GM12892 (cell line): ENCODE measurements at places on chromosomes 7 and 10.
A peak's percentile ranks its signal among the peaks of the same experiment; 100 is the strongest.

DNA sequence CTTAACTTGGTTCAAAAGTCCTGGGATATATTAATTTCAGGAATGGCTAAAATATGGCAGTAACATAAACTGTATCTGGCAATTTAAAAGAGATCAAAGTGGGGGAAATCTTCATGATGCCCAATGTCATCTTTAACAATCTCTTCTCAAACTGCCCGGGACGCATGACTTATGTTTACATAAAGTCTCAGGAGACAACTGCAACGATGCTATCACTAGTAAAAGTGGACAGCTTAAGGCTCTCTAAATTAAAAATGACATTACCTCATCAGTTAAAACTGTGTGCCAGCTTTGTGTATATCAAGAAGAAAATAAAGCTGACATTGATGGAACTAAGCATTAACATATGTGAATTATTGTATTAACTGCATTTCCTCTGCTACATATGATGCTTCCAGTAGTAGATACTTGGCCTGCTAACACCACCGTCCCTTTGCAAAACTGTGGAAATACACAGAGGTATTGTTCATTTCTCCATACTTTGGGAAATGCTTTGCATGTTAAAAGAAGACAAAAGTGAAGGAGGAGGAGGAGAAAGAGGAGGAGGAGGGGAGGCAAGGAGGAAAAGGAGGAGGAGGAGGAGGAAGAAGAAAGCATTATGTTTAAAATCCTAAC lies 62.4 kb downstream of the NRP1 start:
- DNase-seq, result no peak

DNA sequence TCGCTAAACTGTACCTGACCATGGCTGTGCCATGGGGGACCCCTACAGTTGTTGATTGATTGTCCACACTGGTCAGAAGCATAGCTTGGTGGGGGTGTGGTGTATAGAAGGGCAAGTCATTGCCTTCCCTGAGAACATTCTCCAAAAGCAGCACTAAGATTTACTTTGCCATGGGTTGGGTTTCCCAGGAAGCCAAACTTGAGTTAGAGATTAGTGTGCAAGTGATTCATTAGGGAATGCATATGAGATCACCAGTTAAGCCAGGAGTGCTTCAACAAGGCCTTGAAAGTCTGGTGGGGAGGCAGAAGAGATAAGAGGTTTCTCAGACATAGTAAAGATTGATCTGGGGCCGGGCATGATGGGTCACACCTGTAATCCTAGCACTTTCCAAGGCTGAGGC lies 21.4 kb upstream of the TPST1 start:
- DNase-seq, result no peak

- DNase-seq, result no peak
These were observed 150.0 kb upstream of the RSU1 start for GRCh38 chr10:16966991-16967865.

- no peak for DNase-seq
These were observed 179.0 kb downstream of the DIP2C start for GRCh38 chr10:510415-510881.

- no peak for DNase-seq
These were observed 233.3 kb downstream of the SLC25A13 start for GRCh38 chr7:96088579-96088978.

- no peak for DNase-seq
These were observed 7.8 kb upstream of the ATOH7 start for GRCh38 chr10:68239596-68240150.

- no peak for DNase-seq
These were observed 81.6 kb upstream of the PFKP start for GRCh38 chr10:2985729-2986232.

GRCh38 chr7:69630292-69630691 lies 32.0 kb downstream of the AUTS2 start:
- DNase-seq, result no peak

- DNase-seq, result no peak
These were observed 25.4 kb downstream of the HECW1 start for GRCh38 chr7:43137811-43138210.

GRCh38 chr10:72087969-72088888 lies at the start of gene SPOCK2:
SPOCK2 (minus strand) TSS chr10:72088551; CDS start chr10:72088328, 223 bp downstream.
- DNase-seq, result peak; percentile 57

DNA sequence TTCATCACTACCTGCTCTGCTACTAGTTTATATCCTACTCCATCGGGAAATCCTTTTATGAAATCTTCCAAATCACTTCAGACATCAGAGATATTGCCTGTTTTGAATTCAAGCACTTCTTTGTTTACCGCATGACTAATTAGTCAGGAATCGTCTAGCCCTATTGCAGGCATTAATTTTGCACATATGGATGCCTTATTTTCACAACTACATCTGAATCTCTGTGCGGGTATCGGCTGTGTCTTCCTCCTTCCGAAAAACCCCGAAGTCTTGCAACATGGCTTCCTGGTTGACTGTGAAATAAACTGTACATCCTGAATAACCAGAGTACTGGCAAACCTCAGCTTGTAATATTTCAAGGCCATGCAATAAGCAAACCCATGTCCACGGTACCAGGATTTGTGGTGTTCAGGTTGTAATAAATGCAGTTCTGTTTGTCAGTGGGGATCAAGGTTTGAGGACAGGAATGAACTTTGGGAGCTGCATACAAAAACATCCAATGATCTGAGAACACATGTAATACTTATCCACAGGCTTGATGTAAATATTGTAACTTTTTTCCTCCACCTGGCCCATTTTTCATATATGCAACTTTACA lies 642.1 kb downstream of the PARD3 start:
- DNase-seq, result no peak

DNA sequence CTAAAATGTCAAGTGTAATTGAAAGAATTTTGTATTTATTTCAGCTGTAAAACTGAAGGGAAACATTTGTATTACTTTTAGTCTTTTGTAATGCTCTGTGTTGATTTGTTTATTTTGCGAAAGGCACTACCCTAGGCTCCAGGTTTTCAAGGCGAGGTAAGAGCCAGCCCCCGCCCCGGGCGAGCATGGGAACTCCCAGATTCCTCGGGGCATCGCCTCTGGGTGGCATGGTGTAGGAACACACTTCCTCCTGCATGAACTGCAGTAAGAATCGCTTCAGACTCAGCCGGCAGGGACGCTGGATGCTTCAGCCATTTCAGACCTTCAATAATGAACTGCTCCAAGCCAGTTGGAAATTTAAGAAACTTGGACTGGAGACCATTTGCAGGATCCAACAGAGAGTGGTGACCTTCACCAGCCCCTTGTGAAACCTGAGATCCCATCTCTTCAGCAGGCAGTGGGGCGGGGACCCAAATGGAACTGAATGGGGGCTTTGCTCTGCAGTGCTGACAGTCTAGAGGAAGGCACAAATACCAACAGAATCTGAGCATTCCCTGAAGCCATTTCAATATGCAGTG lies 544.3 kb upstream of the MGMT start:
- DNase-seq, result no peak

DNA sequence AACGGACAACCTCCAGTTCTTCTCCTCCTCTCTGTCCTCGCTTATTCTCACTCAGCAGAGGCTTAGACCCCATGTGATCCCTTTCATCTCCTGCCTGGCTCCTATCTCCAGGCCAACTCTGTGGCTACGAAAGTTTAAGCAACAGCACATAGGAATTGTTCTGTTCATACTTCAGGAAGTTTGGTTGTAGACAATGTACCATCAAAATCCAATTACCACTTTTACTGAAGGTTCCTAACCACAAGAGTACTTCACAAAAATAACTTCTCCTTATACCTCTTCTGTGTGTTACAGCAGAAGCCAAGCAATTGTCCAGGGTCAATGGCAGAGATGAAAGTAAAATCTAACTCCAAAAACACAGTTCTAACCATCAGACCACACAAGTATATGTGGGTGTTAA lies 80.0 kb downstream of the SLC25A13 start:
- DNase-seq, result no peak

DNA sequence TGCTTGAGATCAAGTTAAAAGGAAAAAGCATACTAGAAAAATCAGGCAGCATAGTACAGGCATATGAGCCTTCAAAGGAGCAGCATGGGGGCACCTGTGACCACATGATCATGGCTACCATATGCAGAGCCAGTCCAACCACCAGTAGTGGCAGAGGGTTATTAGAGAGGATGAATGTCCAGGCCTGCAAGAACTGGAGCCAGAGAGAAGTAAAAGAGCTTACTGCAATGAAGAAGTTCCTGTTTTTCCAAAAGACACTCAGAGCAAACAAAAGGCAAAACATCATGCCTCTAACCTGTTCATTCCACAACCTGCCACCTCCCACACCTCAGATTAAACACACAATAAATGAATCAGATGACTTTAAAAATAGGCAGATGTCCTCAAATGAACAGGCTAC lies 99.6 kb upstream of the NAMPT start:
- DNase-seq, result no peak

GRCh38 chr10:116108095-116108494 lies 164.9 kb downstream of the GFRA1 start:
- DNase-seq, result no peak

- DNase-seq, result peak; percentile 70
These were observed at the start of the genes COG5 and DUS4L for GRCh38 chr7:107563775-107564552. COG5 (minus strand) TSS chr7:107563920; CDS start chr7:107563896, 24 bp downstream. DUS4L (plus strand) TSS chr7:107563971; CDS start chr7:107567071, 3,100 bp downstream.

GRCh38 chr10:62900829-62901571 lies 84.8 kb upstream of the EGR2 start:
- no peak for DNase-seq

GRCh38 chr7:148037044-148037443 lies 553.5 kb upstream of the C7orf33 start:
- DNase-seq, result no peak

DNA sequence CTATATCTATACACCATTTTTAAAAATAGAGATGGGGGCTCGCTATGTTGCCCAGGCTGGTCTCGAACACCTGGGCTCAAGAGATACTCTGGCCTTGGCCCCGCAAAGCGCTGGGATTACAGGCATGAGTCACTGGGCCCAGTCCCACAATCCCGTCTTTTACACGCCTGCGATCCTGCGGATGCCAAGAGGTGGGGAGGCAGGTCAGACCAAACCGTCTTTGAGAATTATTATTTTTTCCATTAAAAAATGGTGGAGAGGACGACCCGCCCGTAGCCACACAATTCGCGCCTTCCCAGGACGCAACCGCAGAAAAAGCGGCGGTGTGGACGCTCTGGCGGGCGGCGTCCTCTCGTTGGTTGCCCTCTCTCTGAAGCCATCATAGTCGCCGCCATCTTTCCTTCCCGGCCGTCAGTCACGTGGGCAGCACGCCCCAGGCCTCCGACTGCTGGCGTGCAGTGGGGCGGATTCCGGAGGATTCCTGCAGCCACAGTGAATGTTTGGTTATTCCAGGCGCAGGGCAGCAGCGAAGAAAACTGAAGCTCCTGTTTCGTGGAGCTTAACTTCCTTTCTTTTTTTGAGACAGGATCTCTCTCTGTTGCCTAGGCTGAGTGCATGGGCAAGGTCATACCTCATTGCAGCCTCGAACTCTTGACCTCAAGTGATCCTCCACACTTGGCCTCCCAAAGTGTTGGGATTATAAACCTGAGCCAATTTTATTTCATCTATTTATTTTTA lies 9.9 kb upstream of the EPHB4 start:
- peak; percentile 80 for DNase-seq

- no peak for DNase-seq
These were observed 9.0 kb upstream of the VSIR start for GRCh38 chr10:71782221-71782916.

- DNase-seq, result no peak
These were observed 23.1 kb upstream of the STEAP4 start for GRCh38 chr7:88329532-88330463.
